ENCODE measurements at places on chromosomes 1 and 21.
A peak's percentile ranks its signal among the peaks of the same experiment; 100 is the strongest.

GRCh38 chr1:59396387-59396786 lies 99.5 kb downstream of the FGGY start:
- DNase-seq: no peak

GRCh38 chr21:21530680-21531079 lies 532.5 kb downstream of the NCAM2 start:
- DNase-seq: no peak

GRCh38 chr1:174938281-174939007 lies 61.3 kb upstream of the CACYBP start:
- no peak for DNase-seq

GRCh38 chr1:19723874-19724273 lies 59.2 kb downstream of the HTR6 start:
- DNase-seq: no peak

GRCh38 chr1:29896791-29897714 lies 660.7 kb downstream of the PTPRU start:
- DNase-seq: no peak

- no peak for DNase-seq
Observed at GRCh38 chr1:172531412-172532182, 1.4 kb upstream of the SUCO start.

- no peak for DNase-seq
Observed at GRCh38 chr21:39315603-39316445, 2.4 kb upstream of the BRWD1 start.

DNA sequence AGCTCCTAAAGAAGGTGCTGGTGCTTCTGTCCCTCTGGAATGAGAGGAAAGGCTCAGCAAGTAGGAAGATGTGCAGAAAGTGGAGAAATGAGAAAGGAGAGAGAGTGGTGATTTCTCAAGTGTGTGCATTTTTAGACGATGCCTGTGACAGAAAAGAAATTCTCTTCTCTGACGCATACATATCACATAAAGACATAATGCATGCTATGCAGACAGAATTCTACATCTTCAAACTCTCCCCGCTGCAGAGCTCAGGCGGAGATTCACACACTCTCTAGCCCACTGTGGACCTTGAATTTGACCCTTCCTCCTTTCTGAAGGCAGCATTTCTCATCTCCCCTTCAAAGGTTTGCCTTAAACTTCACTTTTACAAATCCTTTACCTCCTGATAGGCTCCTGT lies 52.0 kb upstream of the CAMK1G start:
- no peak for DNase-seq

DNA sequence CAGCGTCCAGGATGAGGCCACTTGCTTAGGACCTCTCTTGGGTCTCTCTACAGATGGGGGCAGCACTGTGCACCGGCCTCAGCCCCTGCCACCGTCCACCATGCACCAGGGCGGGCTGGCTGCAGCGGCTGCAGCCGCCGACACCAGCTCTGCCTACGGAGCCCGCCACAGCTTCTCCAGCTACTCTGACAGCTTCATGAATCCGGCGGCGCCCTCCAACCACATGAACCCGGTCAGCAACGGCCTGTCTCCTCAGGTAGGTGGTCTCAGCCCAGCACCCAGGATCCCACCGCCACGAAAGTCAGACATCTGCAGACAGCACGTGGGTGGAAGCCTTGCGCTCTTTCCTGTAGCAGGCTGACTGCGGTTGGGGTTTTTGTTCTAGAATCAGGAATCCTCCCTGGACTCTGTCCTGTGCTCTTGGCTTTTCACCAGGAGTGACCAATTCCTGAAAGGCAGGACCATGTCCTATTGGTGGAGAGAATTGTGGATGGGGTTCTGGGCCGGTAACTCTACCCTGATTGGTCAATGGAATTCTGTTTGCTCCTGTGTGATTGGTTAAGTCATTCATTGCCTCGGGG lies 72.5 kb downstream of the PAX7 start:
- no peak for DNase-seq

DNA sequence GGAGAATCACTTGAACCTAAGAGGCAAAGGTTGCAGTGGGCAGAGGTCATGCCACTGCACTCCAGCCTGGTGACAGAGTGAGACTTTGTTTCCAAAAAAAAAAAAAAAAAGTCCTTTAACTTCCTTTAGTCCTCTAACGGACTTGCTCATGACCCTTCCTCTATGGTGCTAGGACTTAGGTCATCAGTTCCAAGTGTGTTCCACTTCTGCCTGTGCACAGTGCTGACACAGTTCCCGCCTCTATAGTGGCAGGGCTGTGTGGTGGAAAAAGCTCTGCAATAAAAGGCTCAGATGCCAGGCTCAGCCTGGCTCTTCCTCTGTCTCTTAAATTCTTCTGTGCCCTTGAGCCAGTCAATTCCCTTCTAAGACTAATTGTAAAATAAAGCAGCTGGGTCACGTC lies 22.0 kb downstream of the CC2D1B start:
- no peak for DNase-seq

DNA sequence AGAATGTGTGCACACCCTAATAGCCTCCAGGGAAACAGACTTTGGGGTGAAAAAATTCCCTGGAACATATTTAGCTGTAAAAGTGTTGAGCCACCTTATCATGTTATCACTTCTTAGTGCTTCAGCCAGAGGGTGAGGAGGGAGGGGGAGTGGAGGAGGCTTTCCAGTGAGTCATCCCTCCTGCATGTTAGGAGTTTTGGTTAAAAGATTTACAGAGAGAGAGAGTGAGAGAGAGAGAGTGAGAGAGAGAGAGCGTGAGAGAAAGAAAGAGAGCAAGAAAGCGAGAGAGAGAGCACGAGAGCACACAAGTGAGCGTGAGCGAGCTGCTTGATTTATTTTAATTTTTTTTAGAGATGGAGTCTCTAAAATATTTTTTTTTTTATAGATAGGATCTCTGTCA lies 13.5 kb upstream of the CACNA1E start:
- DNase-seq: no peak

DNA sequence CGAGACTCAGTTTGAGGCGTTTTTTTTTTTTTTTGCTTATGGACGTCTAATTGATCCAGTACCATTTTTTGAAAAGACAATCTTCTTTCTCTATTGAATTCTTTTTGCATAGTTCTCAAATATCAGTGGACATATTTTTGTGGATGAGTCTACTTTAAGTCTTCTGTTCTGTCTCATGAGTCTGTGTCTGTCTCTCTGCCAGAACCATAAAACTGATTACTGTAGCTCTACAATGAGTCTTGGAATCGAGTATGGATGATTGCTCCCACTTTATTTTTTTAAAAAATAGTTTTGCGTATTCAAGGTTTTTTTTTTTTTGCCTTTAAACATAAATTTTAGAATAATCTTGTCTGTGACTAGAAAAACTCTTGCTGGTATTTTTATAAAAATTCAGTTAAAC lies 323.5 kb downstream of the ZNF326 start:
- no peak for DNase-seq

- peak; percentile 50 for DNase-seq
Observed at GRCh38 chr1:27598902-27599528, 4.9 kb downstream of the AHDC1 start.

DNA sequence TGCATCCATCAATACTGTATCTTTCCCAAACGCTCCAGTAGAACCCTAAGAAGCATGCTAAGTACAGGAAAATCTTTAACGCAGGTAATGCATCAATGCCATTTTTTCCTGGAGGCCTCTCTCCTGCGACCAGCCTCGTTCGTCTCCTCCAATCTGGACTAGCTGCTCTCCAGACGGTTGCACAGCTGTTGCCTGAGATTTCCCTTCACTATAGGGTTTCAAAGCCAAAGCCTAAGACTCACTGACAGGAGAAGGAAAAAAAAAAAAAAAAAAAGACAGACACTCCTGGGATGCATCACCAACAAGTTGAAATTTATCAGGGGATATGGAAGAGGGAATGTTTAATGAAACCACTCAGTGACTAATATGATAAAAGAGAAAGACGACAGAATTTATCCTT lies 93.0 kb downstream of the APP start:
- no peak for DNase-seq

GRCh38 chr1:169110689-169111447 lies 4.4 kb downstream of the ATP1B1 start:
- DNase-seq: no peak

- no peak for DNase-seq
Observed at GRCh38 chr1:93177991-93178390, 2.2 kb downstream of the TMED5 start.

DNA sequence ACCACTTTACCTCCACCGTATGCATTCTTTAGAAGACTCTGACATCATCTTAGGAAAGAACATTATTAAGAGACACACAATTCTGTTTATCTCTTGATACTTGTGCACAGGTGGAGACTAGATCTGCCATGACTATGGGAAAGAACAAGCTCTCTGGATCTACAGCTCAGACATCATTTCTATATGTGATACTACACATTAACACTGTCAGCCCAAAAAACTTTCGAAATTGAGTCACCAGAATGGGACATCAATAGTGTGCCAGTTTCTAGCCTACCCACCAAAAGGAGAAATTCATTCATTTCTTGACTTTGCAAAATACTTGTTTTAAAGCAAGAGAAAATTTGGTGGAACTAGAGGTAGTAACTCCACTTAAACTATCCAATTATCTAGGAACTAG lies 6.0 kb upstream of the EVI5 start:
- no peak for DNase-seq

DNA sequence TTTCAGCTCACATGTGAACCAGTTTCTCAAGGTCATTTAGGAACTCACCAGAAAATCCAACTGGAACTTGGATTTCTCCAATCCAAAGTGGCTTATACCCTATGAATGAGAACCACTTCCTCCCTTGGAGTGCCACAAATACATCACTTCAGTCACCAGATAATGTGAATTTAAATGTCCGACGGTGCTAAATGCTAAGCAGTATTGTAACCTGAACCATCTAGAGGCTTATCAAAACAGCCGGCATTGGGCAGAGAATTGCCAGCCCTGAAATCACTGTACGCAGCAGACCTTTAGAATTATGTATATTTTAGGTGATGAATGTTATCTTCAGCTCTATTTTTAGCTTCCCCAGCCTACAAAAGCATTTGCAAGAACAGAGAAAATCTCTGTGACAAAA lies 76.8 kb upstream of the COX20 start:
- DNase-seq: no peak

DNA sequence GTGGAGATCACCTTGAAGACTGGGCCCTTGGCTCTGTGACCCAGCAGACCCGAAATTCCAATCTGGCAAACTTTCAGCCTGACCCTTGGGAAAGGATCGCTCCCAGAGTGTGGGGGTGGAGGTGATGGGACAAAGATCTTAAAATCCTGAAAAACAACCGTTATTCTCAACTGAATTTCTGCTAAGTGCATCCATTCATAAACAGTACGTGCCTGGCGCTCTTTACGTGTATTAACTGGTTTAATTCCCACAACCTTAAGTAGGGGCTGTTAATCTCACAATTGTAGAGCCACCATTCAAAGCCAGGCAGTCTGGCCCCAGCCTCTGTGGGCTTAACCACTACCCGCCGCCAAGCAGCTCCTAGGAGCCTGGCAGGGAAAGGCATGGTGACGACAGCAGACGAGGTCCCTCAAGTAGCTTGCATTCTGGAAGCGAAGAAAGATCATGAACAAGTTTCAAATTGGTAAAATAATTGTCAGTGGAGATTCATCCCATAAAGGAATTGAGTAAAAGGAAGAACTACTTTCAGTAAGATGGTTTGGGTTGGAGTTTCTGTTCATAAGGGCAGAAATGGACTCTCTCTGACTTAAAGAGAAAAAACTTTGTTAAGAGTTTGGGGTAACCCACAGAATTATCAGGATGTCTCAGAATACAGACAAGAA lies 11.4 kb upstream of the RGS16 start:
- no peak for DNase-seq

DNA sequence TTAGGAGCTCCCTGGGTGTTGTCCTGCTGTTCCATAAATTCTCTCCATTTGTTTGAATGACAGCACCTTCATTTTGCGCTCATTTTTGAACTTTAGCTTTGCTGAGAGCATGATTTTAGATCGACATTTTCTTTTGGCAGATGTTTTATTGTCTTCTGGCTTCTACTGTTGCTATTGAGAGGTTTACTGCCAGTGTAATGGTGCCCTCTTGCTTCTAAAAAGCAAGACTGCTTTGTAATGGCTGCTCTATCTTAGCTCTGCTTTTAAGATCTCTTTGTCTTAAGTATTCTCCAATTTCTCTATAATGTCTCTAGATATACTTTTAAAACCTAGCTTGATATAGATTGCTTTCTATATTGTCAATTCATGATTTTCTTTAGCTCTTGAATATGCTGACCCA lies 27.8 kb downstream of the THEM4 start:
- DNase-seq: no peak

DNA sequence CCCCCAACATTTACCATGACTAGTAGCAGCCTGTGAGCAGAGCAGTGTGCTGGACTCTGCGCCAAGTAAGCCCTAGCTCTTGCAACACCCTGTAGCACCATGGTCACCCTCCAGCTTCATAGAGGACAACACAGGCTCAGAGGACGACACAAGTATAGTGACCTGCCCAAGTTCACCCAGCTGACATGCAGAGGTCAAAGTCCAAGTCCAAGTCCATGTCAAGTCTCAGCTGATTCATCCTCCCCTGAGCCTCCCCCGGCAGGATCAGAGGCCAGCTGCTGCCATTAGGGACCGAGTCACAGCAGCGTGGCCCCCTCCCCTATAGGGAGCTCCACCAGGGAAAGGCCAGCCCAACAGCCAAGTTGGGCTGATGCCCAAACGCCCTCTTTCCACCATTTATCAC lies 15.9 kb downstream of the SDC3 start:
- no peak for DNase-seq

DNA sequence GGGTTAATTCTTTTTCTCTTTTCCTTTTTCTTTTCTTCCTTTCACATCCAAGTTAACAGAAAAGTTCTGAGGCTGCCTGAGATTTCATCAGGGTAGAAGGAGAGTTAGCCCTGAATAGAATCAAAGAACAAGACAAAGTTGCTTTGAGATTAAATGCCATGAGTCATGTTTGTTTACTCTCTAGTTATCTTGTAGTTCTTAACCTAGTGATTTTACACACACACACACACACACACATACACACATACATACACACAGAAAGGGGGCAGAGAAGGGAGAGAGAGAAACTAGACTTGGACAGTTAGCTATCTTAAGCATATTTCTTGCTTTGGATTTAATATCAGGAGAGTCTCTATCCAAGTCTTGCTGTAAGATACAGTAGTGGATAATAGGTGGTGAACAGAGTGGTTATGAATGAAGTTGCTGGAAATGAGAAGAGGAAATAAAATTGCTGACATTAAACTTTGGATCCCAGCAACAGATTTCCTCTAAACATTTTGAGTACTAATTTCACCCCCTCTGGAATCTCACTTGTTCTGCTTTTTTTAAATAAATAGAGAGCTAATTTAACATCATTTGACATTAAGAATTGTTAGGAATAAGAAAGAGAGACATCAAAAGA lies 19.9 kb downstream of the PLA2G4A start:
- DNase-seq: no peak

- no peak for DNase-seq
Observed at GRCh38 chr1:226825037-226825745, 45.2 kb upstream of the PSEN2 start.

- DNase-seq: no peak
Observed at GRCh38 chr1:10033359-10033845, 644 bp downstream of the UBE4B start.
